Activated CD8-positive, alpha-beta memory T cell treated with anti-CD3 and anti-CD28 coated beads for 1 hour (primary cell): ENCODE measurements at places on chromosomes 2 and 18.

GRCh38 chr2:45919160-45919650, 267.7 kb downstream of the PRKCE start:
- DNase-seq: no peak

DNA sequence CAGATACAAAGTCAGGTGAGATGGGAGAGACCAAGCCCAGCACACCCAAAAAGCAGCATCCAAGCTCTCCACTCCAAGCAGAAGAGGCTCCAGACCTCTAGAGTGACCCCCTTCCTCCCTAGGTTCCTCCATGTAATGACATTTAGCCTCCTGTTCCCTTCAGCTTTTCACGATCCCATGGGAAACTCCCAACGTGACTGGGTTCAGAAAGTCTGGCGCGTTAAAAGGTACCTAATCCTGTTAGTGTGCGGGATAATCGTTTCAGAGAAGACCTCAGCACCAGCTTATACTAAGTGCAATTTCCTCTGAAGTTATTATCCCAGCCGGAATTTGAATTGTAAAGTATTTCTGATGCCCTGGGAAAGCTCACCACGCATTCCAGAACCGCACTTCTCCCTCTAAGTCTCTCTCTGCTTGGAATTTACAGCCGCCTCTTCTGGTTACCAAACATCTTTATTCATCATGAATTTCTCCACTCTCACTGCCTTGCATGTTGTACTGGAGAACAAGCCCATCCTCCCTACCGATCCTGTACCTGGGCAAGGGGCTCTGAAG, 46.9 kb downstream of the CCBE1 start:
- no peak for DNase-seq

GRCh38 chr18:41526054-41526453, 429.0 kb upstream of the PIK3C3 start:
- no peak for DNase-seq

GRCh38 chr2:196337208-196337953, 166.0 kb upstream of the STK17B start:
- DNase-seq: no peak

DNA sequence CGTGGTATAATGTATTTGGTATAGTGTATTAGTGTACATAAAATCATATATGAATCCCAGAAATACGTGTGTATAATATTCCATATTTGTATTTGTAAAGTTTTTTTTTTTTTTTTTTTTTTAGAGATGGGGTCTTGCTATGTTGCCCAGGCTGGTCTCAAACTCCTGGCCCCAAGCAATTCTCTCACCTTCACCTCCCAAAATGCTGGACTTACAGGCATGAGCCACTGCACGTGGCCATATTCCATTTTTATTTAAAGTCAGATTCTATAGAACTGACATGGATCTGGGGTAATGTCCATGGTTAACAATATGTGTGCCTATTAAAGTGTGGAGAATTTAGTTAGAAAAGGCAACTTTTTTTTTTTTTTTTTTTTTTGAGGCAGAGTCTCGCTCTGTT, 71.5 kb downstream of the ANTXR1 start:
- no peak for DNase-seq

- no peak for DNase-seq
These were observed 141.3 kb upstream of the AGAP1 start for GRCh38 chr2:235352541-235352940.

- DNase-seq: no peak
These were observed 61.1 kb upstream of the IGFBP5 start for GRCh38 chr2:216756435-216756834.

DNA sequence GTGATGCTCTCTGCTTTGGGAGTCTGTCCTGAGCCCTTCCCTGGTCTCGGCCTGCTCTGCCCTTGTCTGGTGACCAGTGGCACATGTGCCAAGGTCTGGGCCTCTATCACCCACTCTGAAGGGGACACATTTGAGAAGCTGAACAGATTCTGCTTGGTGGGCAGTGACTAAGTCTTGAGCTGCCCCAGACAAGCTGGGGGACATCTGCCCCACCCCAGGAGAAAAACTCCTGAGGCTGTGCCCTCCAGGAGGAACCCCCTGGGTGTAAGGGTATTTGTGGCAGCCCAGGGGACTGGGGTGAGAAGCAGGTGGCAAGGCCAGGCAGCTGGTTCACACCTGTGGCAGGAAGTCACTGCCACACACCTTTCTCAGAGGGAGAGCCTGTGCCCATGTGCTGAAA, 342.1 kb downstream of the DYSF start:
- no peak for DNase-seq

- no peak for DNase-seq
These were observed 25.2 kb upstream of the CYTIP start for GRCh38 chr2:157468931-157469708.

- DNase-seq: no peak
These were observed 337.8 kb upstream of the DSEL start for GRCh38 chr18:67854340-67854739.

- DNase-seq: no peak
These were observed 29.1 kb upstream of the CSRNP3 start for GRCh38 chr2:165440367-165440766.

DNA sequence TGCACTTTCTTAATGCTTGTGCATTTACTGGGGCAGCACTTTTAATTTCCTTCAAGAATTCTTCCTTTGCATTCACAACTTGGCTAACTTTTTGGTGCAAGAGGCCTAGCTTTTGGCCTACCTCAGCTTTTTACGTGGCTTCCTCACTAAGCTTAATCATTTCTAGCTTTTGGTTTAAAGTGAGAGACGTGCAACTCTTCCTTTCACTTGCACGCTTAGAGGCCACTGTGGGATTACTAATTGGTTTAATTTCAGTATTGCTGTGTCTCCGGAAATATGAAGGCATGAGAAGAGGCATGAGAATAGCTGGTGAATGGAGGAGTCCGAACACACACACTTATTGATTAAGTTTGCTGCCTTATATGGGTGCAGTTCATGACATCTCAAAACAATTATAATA, 354.1 kb downstream of the DLGAP1 start:
- no peak for DNase-seq

DNA sequence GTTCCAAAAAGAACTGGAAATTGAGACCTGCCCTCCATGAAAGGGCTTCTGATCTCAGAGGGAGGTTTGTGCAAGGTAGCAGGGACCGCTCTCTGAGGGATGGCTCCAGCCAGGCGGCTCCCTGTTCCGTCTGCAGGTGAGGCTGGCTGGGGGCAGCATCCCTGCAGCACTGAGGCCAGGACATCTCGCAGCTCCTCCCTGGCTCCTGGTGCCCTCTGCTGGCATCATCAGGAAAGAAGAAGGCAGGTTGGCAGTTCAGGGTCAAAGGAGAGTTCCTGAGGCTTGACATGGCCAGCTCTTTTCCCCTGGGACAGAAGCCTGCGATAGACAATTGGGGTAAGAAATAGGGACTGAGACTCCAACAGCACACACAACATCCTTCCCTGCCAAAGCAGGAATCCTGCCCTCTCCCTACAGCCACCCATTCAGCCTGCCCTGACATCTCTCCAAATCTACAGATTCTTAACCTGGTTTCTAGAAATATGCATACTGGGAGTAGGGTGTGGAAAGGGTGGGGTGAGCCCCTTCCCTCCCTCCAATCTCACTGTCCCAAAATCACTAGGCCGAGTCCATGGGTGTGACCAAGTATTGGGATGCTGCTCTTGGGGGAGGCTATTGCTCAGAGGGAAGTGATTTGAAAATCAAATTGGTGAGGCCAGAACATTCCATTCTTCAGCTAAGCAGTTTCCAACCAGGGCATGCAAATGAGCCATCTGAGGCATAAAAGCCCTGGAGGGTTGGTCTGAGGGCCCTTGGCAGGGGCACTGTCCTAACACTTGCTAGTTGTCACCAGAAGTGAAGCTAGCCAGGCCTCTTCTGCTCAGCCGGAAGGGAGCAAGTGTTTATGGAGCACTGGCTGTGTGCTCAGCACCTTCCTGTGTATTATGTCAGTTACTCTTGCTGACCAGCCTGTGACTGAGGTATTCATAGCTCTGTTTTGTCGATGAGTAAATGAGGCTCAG, 185.4 kb downstream of the TFCP2L1 start:
- DNase-seq: no peak

GRCh38 chr2:3604207-3604877, 9.4 kb downstream of the COLEC11 start:
- DNase-seq: no peak

GRCh38 chr2:83703598-83703997, 755.5 kb downstream of the SUCLG1 start:
- no peak for DNase-seq

DNA sequence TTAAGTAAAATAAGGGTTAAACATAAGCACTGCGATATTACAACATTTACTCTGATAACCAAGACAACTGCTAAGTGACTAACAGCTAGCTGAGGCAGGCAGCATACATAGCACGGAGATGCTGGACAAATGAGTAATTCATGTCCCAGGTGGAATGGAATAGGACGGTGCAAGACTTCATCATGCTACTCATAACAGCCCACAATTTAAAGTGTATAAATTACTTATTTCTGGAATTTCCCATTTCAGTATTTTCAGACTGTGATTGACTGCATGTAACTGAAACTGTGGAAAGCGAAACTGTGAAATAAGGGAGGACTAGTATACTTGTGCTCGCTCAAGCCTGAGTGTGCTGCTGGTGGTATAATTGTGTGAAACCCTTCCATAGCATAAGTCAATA, 12.9 kb downstream of the IER3IP1 start:
- no peak for DNase-seq

DNA sequence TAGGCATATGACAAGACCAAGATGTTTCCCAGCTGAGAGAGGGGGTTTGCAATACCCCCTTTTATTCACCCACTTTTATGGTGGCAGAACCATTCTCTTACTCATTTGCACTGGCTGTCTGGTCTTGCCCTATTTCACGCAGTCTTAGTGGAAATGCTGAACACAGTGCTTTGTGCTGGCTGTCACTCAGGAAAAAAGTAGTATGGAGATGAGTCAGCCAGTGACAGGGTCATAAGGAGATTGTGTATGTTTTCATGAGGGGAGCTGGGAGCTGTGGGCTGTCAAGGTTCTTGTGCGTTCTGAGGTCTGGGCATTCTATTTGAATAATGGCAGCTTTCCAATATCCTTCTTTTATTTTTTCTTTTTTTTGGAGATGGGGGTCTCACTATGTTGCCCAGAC, 10.9 kb upstream of the CNRIP1 start:
- DNase-seq: no peak

DNA sequence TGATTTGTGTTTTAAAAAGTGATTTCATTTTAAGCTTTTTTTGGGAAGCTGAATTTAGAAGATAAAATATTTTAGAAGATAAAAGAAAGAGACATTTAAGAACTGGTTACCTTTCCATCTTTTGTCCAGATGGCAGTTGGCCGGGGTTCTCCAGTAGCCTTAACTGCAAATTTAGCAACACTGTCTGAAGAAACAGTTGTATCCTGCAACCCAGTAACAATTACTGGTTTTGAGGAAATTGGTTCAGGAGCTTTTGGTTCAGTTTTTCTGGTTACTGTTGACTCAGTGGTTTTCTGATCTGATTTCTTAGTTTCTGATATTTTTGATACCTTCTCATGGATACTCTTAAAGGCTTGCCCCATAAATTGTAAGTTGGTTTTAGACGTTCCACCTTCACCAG, 49.9 kb downstream of the PLEKHA3 start:
- DNase-seq: no peak

DNA sequence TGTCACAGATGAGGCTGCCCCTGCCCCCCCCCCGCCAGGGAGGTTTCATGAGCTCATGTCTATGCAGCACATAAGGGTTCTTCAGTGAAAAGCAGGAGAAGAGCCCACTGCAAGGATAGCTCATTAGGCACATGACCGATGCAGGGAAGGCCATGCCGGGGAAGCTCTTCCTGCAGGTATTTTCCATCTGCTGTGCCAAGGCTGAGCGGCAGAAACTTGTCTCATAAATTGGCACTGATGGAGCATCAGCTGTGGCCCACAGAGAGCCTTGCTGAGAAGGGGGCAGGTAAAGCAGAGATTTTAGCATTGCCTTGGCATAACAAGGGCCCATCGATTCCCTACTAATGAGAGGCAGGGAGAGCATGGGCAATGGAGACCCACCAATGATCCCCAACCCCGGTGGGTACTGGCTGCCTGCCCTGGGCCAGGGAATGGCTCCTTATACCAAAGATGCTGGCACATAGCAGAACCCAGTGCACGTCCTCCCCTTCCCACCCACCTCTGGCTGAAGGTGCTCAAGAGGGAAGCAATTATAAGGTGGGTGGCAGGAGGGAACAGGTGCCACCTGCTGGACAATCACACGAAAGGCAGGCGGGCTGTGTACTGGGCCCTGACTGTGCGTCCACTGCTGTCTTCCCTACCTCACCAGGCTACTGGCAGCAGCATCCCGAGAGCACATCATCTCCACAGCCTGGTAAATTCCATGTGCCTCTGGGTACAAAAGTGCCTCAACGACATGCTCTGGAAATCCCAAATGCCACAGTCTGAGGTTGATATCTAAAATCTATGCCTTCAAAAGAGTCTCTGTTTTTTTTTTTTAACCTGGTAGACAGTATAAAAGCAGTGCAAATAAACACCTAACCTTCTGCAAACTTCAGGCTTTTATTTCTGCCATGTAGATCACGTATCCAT, 41.4 kb downstream of the STEAP3 start:
- no peak for DNase-seq

- no peak for DNase-seq
These were observed 343 bp downstream of the RASGRP3 start for GRCh38 chr2:33476793-33477190.

DNA sequence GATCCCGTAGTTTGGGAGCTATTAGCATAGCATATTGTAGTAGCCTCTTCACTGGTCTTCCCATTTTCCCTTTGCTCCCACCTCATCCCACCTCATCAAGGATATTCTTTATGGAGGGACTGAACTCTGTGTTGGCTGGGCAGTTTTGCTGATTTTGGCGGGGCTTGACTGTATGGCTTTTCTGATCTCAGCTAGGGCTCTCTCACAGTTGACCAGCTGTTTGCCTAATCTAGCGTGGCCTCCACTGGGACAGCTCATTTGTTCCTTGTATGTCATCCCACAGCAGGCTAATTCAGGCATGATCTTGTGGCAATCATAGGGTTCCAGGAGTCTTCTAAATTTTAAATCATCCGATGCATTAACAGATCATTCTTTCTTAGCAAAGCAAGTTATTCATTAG, 30.2 kb upstream of the MTX2 start:
- no peak for DNase-seq

DNA sequence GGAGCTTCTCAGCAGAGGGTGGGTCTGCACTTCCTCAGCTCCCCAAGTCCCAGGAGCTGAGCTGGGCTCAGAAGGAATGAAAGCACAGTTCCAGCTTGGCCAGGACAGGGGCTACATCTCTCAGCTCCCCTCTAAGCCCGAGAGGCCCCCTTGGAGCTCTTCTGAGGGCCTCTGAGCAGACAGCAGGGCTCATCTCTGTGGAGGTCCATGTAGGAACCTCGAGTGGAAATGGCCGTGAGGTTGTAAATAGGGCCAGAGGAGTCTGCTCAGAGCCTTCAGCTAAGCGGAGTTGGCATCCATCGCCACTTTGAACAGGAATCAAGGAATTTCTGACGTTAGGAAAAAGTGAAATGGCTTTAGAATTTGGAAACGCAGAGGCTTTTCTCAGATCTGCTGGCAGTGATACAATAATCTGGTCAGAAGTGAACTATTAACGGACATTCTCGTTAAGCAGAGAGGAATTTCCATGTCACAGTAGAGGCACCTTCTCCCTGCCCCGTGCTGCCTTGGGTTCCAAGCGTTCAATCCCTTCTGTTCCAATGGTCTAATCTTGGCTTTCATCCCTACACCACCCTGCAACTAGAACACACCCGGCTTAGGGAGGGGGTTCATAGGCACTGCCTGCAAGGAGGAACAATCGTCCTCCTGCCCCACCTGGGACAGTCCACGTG, 213.9 kb downstream of the NDUFA10 start:
- DNase-seq: no peak

- DNase-seq: no peak
These were observed 38.4 kb downstream of the ADD2 start for GRCh38 chr2:70729647-70730046.
